H1 (cell line): ENCODE measurements at places on chromosomes 3 and 15.
A peak's percentile ranks its signal among the peaks of the same experiment; 100 is the strongest.

DNA sequence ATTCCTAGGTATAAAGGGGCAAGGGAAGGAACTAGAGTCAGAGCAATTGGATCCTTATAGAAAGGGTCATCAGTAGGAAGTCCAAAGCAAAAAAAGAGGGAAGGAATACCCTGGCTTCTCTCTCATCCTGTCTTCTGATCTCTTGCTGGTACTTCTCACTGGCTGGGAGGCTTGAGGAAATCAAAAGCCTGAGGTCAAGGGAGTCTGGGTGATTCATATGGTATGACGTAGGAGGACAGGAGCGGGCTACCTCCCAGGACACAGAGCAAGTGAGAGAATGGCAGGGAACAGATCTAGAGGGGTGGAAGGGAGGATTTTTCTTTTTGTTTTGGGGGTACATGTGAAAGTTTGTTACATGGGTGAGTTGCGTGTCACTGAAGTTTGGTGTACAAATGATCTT is 76.0 kb downstream of the CFAP20DC start:
- H3K27ac ChIP-seq, result no peak overlapping the region
- H3K4me1 ChIP-seq, result no peaks in the 10 kb centered on the region
- no peak overlapping the region for H3K4me3 ChIP-seq
- H3K27me3 ChIP-seq, result no peaks in the 10 kb centered on the region
- H3K36me3 ChIP-seq, result no peaks in the 10 kb centered on the region

- no peak overlapping the region for H3K4me3 ChIP-seq
Observed at GRCh38 chr15:64013179-64014062, 32.9 kb downstream of the DAPK2 start.

DNA sequence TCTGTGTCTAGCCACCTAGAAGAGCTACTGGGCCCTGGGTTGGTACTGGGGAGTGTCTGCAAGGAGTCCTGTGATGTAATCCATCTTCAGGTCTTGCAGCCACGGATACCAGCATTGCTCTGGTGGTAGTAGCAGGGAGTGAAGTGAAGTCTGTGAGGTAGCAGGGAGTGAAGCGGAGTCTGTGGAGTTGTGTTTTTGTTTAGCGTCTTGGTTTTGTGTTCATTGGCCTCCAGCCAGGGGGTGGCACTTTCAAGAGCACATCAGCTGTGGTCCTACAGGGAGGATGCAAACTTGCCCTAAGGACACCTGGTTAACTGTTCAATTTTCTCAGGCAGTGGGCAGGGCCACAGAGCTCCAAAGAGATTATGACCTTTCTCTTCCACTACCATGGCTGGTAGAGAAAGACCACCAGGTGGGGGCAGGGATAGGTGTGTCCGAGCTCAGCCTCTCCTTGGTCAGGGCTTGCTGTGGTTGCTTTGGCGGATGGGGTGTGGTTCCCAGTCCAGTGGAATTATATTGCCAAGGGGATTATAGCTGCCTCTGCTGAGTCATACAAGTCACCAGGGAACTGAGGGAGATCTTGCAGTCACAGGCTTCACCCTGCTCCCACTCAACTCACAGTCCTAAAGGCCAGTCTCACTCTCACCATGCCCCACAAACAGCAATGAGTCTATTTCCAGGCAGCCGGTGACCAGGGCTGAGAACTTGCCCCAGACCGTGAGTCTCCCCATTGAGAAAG is 424.7 kb downstream of the ZBBX start:
- no peaks in the 10 kb centered on the region for H3K4me1 ChIP-seq
- H3K4me3 ChIP-seq, result no peak overlapping the region
- peak; percentile 38 for DNase-seq
- no peaks in the 10 kb centered on the region for H3K36me3 ChIP-seq

DNA sequence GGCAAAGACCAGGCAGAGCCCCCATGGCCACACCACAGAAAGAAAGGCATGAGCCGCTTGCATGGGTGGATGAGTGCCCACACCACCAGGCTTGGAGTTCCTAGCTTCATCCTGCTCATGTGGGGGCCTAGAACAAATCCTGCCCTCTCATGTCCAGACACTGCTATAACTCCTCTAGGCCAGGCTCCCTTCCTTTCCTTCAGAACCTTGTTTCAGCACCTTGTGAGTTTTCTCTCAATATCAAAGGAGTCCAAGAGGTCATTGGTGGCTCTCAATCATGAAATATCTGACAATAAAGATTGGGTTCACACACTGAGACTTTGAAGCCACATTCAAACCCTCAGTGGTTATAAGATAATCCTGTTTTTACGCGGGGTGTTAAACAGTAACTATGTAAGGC is 12.7 kb downstream of the SLC6A20 start:
- H3K4me1 ChIP-seq, result no peaks in the 10 kb centered on the region
- no peak overlapping the region for H3K4me3 ChIP-seq
- DNase-seq, result no peak
- no peak overlapping the region for H3K27ac ChIP-seq

DNA sequence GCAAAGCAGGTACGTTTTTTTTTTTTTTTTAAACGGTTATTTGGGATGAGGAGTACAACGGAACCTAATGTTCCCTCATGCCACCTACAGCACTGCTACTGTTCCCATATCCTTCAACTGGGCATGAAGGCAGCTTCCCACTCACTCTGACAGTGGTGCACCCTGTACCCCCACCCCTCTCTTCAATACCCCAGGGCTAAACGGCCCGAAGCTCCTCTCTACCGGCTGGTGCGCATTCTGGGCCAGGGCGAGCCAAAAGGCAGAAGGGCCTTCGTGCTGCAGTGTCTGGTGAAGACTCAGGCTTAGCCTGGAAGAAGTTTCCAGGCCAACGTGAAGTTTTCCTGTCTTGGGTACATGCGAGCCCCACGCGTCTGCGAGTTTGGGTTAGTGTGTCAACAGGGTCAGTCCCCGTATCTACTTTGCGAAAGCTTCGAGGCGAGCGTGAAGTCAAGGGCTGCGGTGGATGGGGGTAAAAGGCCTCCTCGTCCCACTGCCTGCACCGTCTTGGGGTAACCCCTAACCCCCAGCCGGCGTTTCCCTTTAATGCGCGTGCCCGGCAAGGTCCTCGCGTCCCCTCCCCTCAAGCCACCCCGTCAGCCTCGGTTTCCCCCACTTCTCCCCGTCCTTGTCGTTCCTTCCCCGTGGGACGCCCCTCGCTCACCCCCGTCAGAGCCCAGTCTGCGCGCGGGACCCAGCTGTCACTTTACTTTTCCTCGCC is 765 bp upstream of the UBE2E2 start:
- no peaks in the 10 kb centered on the region for H3K36me3 ChIP-seq
- H3K27ac ChIP-seq, result no peak overlapping the region
- DNase-seq, result no peak
- H3K4me3 ChIP-seq, result peak overlapping the region; percentile 76
- H3K27me3 ChIP-seq, result no peaks in the 10 kb centered on the region
- peaks cover 2% of the 10 kb centered on the region; the same call in 1 of the 2 replicates for H3K4me1 ChIP-seq

DNA sequence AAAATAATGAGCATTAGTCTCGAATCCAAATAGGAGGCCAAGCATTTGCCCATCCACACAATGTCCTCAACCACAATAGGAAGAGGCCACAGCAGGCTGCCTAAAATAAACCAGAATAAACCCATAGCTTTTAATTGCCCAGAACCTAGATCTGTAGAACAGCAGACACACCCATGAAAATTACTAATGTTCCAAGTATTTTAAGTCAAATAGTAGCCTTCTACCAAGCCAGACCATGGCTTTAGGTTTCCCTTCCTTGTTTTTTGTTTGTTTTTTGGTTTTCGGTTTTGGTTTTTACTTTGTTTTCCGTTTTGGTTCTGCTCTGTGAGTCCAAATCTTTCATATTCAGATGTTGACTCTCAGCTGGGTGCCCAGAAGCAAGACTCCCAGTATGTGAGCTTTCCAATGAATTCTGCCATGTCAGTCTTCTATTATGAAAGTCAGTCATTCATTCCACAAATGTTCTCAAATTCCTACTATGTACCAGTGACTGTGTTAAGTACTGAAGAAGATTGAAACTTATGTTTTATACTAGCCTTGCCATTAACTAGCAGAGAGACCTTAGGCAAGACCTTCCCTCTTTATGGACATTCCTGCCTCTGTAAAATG is 57.8 kb upstream of the BOC start:
- no peaks in the 10 kb centered on the region; the same call in 1 of the 2 replicates for H3K4me1 ChIP-seq
- no peaks in the 10 kb centered on the region for H3K36me3 ChIP-seq
- DNase-seq, result no peak
- no peak overlapping the region for H3K27ac ChIP-seq

DNA sequence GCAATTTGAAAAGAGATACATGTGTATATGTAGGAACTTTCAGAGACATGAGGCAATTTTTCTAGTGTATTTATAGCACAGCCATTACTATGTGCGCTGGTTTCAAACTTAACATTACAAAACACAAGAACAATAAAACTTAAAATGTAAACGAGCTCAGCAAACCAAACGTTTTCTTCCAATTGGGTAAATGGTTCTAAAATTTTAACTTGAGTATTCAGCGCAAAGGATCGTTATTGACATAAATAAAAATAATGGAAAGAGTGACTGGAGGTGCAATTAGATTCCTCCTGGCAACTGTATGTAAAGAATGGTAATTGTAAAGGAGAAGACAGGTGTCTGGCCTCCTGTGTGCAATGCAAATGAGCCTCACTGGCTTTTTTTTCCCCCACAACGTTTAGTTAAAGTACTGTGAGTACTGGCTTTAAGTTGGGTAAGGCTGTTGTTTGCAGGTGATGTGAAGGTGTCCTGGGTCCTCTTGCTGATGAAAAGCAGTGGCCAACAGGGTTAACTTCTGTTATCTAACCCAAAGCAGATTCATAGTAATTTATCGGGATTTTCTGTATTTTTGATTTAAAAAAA is 14.1 kb upstream of the GADL1 start:
- H3K36me3 ChIP-seq, result no peaks in the 10 kb centered on the region
- no peaks in the 10 kb centered on the region for H3K27me3 ChIP-seq
- peaks cover 2% of the 10 kb centered on the region; the same call in 1 of the 2 replicates for H3K4me1 ChIP-seq

DNA sequence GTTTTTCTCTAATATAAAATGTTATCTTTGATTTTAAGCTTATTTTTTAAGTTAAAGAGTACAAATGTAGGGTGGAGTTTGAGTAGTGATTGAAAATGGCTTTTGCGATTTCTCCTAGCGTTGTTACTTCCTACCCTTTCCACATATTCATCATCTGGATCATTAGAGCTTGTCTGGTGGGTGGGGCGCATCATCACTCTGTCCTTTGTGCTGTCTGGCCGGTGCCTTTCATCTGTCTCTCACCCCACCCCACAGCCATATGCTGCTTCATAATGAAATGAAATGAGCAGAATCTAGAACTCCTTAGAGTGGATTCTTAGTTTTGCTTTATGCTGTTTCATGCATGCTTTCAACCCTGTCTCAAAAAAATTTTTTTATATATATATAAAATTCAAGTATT is 44.3 kb downstream of the ATP1B3 start:
- no peak for DNase-seq
- H3K36me3 ChIP-seq, result peaks cover 68% of the 10 kb centered on the region
- H3K27me3 ChIP-seq, result no peaks in the 10 kb centered on the region
- H3K4me1 ChIP-seq, result no peaks in the 10 kb centered on the region
- H3K27ac ChIP-seq, result no peak overlapping the region
- no peak overlapping the region for H3K4me3 ChIP-seq

DNA sequence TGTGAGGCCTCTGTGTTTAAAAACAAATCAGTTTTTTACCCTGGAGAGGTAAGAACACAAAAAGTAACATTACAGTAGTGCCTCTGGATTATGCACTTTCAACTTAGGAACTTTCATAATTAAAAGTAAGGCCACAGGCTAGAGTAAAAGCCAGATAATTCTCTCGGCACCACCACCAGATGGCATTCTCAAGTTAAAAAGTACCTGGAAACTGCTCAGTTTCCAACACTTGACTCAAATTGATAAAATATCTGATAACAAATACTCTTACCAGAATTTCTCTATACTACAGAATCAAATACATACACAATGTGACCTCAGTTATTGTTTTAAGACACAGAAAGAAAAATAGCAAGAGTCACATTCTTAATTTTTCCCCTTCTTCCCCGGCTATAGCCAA is 19.9 kb downstream of the SPICE1 start:
- no peaks in the 10 kb centered on the region for H3K4me1 ChIP-seq
- no peaks in the 10 kb centered on the region for H3K36me3 ChIP-seq
- no peak overlapping the region for H3K4me3 ChIP-seq

- no peaks in the 10 kb centered on the region for H3K36me3 ChIP-seq
- H3K4me1 ChIP-seq, result no peaks in the 10 kb centered on the region
- H3K27me3 ChIP-seq, result no peaks in the 10 kb centered on the region
- no peak overlapping the region for H3K27ac ChIP-seq
Observed at GRCh38 chr3:128591738-128592426, 58.7 kb downstream of the RPN1 start.

DNA sequence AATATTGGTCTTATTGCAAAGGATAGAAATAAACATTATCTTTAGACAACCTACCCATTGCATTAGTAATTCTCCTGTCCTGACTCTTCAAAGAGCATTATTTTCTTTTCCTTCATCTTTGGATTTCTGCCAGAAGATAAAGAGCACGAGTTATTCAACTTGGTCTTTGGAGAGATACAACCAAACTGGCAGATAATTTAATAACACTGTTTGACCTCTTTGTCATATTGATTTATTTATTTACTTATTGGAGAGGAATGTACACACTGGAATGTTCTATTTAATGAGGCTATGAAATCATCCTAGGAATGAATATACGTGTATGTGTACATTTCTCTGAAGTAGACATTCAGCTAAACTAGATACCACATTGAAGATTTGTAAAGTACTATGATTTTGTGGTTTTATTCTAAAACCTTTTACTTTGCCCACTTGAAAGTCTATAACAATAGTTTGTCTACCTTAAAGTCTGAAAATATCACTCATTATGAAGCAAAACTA is 462.1 kb downstream of the C3orf38 start:
- no peaks in the 10 kb centered on the region for H3K36me3 ChIP-seq
- no peak overlapping the region for H3K4me3 ChIP-seq
- H3K27ac ChIP-seq, result no peak overlapping the region
- no peak for DNase-seq
- no peaks in the 10 kb centered on the region for H3K27me3 ChIP-seq

- no peak for DNase-seq
- H3K4me3 ChIP-seq, result no peak overlapping the region
- H3K27ac ChIP-seq, result no peak overlapping the region
- H3K36me3 ChIP-seq, result no peaks in the 10 kb centered on the region; the same call in 1 of the 2 replicates
- no peaks in the 10 kb centered on the region for H3K27me3 ChIP-seq
- H3K4me1 ChIP-seq, result no peaks in the 10 kb centered on the region
Observed at GRCh38 chr3:12932347-12932746, 91.0 kb upstream of the RPL32 start.

DNA sequence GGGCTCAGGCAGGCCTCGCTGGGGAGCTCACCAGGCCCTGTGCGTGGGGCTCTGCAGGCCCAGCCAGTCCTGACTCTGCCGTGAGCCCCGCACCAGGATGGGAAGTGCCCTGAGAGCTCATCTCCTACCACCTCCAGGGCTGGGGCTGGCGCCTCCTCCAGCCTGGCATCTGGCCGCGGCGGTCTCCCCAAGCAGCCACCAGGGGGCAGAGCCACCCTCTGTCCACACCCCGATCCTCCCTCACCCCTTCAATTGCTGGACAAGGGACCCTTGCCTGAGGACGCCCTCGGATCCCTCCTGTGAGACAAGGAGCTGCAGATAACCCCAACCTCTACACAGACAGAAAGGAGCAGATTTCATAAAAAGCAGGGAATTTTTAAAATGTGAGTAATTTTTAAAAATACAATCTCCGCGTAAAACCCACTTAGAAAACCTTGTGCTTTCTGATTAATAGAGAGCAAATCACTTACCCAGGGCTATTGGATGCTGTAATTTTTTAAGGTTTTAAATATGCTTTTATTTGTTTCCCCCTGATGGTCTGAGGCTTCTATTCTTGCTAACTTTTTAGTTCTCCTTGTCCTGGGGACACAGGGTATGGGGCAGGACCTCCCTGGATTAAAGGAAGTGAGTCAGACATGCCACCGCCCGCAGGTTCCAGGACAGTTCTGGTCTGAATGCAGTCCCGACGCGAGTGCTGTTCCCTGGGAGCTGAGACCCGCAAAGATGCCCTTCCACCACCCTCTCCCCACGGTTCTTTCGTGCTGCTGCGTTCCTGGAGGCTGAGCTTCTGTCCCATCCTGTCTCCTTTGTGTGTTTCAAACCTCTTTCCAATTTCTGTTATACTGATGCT is 52.3 kb upstream of the CHRNA7 start:
- H3K4me3 ChIP-seq, result no peak overlapping the region
- peak; percentile 92 for DNase-seq
- no peak overlapping the region for H3K27ac ChIP-seq
